ENCODE measurements at places on chromosomes 11 and 22.

GRCh38 chr22:44491269-44492035 lies 6.6 kb downstream of the RTL6 start:
- DNase-seq, result no peak

DNA sequence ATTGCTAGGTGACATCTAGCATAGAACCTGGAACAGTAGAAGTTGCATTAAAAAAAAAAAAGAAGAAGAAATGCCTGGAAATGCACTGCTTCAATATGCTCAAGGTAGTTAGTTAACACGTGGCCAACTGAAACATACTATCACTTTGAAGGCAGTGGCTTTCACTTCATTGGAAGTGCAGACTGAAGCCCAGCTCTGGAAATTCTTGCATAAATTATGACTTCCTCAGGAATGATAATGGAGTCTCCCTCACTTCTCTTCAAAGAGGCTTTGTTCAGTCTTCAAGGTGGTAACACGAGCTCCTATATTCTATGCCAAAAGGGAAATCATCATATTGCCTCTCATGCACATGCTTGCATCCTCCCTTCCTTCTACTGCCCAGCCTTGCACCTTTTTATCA lies 715.9 kb upstream of the API5 start:
- no peak for DNase-seq

GRCh38 chr22:17845790-17846189 lies 71.5 kb upstream of the BID start:
- DNase-seq, result no peak

GRCh38 chr22:44995105-44995514 lies 14.7 kb downstream of the PHF21B start:
- no peak for DNase-seq

GRCh38 chr11:125268611-125269010 lies 104.1 kb downstream of the PKNOX2 start:
- no peak for DNase-seq

- no peak for DNase-seq
These were observed 102.7 kb downstream of the PHF21B start for GRCh38 chr22:44906999-44907644.

DNA sequence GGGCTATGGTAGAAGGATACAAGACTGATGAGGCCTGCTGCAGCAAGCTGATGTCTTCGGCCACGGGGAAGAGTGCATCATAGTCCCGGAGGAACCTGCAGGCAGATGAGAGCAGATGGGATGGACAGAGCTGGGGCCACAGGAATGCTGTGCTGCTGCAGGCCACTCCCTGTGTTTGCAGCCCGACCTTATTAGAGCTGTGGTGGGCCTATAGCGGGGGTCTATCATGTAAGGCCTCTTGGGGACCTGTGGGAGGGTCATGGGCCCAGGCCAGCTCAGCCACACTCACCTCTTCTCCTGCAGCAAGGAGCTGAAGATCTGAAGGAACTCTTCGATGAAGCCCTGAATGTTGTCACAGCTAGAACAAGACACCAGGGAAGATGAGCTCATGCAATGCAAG lies 31.9 kb downstream of the ASCC2 start:
- no peak for DNase-seq

- no peak for DNase-seq
These were observed 97.9 kb upstream of the NCAM1 start for GRCh38 chr11:112863305-112863704.

DNA sequence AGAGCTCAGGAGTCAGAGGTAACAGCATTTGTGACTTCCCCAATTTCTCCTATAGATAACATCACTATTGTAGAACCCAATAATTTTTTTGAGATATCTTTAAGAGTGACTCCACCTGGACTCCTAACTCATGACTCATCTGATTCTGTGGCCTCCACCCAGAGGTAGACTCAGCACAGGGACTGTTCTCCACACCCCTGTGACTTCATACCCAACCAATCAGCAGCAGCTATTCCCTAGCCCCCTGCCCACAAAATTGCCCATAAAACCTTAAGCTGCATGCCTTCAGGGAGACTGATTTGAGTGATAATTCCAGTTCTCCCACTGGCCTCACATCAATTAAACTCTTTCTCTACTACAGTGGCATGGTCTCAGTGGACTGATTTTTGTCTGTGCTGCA lies 475.4 kb upstream of the FAT3 start:
- no peak for DNase-seq

- peak; percentile 57 for DNase-seq
These were observed 455.0 kb downstream of the BRD1 start for GRCh38 chr22:49372530-49373288.

DNA sequence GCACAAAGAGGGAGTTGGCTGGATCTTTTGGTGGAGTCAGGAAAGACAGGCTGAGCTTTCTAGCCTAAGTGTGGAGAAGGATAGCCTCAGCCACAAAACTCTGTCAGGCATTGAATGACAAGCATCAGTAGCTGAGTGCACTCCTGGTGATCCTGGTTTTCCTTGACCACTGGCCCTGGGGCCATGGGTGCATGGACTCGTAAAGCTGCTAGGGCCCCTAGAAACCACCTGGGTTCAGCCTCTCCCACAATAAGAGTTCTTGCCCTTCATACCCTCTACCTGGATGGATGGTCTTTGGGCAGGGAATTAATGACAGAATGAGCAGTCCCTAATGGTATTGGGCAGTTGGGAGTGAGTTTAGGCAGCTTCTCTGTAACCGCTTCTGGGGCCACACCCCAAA lies 22.9 kb downstream of the TUB start:
- no peak for DNase-seq

DNA sequence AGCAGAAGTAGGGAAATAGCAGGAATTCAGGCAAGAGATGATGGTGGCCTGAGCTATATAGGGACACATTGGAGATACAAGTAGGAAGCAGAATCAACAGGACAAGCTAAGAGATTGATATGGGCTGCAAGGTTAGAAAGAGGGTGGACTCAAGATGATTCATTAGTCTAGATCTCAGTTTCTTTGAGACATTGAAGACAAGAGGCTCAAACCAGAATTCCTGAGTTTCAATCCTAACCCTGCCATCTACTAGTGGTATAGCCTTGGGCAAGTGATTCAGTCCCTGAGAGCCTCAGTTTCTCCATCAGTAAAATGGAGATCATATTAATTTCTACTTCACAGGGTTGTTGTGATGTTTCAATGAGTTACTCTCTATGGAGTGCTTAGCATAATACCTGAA lies 53.1 kb upstream of the NAV2 start:
- no peak for DNase-seq

DNA sequence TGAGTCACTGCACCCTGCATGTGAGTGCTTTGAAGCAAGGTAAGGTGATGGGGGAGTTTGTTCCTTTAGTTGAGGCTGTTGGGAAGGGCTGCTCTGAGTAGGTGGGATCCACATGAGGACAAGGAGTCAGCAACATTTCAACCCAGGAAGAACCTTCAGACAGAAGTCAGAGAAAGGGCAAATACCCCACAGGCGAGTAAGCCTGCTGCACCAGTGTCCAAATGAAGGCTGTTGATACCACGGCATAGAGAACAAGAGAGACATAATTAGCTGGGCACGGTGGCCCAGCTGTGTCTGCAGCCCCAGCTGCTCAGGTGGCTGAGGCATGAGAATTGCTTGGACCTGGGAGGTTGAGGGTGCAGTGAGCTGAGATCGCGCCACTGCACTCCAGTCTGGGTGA lies 54.3 kb upstream of the CLMP start:
- DNase-seq, result peak; percentile 6

DNA sequence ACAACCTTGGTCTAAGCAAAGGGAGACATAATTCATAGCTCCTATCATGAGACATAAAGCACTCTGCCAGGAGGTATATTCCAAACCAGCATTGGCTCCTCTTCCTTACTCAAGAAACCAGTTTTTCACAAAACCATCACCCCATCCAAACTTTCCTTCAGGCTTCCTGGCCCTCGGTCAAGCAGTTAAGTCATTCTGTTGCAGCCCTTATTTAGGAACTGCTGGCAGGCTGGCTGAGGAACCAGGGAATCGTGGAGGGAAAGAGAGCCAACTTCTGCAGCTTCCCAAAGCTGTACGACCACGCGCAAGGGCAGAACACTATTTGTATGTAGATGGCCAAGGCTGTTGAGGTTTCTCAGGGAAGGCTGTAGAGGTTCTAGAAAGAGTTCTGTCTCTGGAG lies 680 bp downstream of the IFT46 start:
- DNase-seq, result no peak

- DNase-seq, result peak; percentile 25
These were observed 15.5 kb upstream of the BMAL1 start for GRCh38 chr11:13262096-13262495.

DNA sequence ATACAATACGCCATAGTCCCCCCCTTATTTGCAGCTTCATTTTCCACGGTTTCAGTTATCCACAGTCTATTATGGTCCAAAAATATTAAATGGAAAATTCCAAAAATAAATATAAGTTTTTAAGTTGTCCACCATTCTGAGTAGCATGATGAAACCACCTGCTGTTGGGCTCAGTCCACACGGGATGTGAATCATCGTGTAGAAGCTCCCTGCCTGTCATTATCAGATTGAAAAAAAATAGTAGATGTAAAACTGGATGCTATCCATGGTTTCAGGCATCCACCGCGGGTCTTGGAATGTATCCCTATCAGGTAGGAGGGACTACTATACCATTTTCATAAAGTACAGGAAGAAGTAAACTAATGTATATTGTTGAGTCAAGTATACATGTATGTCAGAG lies 127.4 kb downstream of the TTC17 start:
- no peak for DNase-seq

DNA sequence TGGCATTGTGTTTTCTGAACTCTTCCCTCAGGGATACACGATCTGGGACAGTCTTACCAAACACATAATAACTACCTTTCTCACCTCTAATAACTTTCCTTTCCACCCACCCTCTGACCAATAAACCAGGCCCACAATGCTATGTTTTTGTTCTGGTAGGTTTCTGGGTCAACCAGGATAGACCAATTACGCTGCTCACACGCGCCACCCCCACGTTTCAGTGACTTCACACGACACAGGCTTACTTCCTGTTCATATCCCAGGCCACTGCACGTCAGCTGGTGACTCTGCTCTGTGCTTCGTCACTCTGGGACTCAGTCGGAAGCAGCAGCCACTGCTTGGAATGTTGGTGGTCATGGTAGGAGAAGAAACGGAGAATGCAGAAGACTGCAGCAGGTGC lies 2.5 kb downstream of the KRTAP5-4 start:
- no peak for DNase-seq

DNA sequence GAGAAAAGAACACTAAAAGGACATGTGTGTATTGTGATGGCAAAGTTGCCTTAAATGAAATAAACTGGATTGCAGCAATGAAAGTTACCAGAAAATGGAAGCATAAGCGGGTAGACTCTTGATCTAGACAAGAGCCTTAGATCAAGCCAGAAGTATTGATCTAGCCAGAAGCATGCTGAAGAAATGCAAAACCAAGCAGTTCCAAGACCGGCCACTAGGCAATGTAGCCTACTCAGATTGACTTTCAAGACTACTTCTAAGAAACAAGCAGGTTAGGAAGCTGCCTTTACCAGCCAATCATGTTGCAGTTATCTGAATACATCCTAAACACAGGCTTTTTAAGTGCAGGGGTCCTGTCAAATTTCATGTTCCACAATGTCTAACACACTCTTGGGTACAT lies 54.6 kb downstream of the KCNA4 start:
- peak; percentile 5 for DNase-seq

GRCh38 chr11:34948696-34949095 lies 32.3 kb downstream of the PDHX start:
- DNase-seq, result no peak

- no peak for DNase-seq
These were observed 11.4 kb downstream of the LPXN start for GRCh38 chr11:58564231-58564630.

DNA sequence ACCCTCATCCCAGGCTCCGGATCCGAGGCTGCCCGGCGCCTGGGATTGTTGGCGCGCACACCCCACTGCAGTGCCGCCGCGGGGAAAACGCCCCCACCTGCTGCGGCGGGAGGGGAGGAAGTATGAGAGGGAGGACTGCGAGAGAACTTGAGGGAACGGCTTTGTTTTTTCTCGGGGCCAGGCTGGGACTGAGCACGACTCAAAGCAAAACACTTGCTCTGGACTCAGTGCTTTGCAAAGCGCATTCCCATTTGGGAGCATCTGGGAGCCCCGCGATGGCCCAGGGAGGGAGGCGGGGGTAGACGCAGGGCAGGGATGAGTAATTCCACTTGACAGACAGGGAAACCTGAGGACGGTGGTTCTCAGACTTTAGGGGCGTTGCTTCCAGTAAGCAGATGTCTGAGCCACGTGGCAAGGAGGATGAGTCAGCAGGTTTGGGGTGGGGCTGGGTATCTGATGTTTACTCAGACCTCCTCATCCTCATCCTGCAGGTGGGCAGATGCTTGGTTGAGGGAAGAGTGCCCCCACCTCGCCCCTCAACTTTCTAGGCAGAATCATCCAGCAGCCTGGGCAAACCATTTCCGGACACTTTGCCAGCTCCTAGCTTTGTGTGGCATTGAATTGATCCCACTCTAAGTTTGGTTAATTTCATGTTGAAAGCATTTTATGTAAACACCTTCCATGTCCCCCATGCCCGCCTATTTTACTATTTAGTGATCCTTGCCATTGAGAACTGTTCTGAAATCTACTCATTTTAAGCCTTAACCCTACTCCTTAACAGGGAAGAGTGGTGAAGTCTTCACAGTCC lies 1.5 kb downstream of the MIAT start:
- peak; percentile 87 for DNase-seq

- no peak for DNase-seq
These were observed 80.9 kb upstream of the OR9Q1 start for GRCh38 chr11:57942808-57943207.

- DNase-seq, result no peak
These were observed 74.8 kb downstream of the ARHGAP42 start for GRCh38 chr11:100761841-100762240.

DNA sequence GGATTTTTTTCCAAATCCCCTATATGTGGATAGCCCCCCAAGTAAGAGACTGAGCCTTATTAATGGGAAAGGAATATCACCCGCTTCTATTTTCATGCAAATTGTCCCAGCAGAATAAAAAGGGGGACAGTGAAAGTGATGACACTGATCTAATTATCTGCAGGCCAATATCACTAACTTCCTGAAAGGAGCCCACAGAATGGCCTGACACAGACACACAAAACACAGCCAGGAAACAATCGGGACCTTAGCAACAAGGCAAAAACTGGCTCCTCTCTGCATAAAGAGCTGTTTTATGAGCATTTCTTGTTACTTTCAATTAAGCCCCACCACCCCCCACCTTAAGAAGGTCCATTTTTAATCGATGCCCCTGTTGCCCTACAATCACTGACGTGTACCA lies 54.3 kb upstream of the FAM181B start:
- DNase-seq, result no peak

DNA sequence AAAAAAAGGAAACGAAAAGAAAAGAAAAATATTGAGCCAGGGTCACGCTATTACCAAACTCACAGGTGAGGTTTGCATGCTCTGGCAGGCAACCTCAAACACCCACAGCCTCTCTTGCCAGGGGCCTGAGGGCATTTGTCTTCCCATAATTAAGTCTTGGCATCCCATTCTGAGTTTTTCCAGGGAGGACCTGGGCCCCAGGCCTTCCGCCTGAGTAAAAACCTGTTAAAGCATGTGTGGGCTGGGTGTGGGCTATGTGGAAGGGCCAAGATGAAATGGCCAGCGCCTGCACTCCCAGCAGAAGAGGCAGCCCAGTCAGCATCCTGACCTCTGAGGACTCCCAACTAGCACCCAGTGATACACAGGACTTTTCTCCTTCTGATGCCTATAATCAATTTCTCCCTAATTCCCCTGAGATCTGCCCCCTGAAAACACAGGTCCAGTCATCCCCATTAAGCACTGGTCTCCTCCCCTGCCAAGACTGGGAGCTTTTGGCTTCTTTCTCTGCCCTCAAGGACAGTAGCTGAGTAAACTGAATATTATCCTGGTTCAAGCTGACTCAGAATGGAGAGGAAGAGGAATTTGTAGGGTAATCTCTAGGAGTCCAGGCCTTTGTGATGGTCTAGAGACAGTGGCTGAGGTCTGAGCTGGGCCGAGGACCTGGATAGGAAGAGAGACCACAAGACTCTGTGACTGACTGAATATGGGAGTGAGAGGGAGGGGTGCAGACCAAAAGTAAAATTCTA lies 35.6 kb upstream of the ACER3 start:
- DNase-seq, result no peak
